Lung microvascular endothelial cell (primary cell): ENCODE measurements at places on chromosomes 1 and 21.

DNA sequence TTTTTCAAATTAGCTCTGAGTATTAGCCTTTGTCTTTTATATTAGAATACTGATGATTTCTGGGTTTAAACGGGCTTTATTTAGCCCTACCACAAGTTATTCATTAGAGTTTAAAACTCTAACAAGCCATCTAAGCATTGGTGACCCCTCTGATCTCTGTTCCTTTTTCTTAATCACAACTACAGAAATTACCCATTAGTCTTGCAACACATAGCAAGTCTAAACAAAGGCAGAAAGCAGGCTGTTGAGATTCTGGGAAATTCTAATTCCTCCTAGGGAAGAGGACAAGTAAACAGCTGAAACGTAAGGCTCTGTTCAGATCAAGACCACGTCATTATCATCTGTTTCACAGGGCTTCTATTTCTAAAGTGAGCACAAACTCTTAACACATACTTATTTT is 491.2 kb upstream of the ZRANB2 start:
- DNase-seq: no peak

DNA sequence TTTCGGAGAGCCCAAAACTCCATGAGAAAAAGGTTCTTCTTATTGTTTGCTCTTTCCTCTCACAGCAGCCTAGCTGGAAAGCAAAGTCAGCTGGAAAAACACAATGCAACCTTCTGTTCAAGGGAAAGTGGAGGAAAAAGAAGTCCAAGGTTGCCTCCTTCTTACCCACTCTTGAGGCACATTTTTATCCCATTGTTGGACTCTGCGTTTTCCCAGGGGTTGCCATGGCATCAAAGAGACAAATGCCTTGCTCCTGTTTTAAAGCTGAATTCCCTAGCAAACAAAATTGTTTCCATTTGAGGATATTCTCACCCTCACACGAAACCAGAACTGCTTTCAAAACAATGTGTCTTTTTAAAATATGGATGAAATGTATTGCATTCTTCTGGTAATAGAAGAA is 45.1 kb upstream of the PALMD start:
- DNase-seq: peak; percentile 53

DNA sequence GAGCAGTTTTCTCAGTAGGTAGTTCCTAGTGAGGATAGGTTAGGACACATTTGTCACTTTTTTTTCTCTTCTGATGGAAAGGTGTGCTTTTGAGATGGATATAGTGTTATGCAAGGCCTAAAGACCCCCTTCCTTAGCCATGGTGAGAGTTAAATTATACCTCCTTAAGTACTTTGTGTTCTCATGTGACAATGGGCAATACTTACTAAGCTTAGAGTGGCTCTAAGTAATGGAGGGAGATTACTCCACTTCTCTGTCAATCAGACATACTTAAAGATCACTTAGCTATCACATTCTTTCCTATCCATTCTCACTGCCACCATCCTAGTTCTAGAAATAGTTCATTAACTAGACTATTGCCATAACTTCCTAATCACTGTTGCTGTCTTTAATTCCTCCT is 265.6 kb downstream of the PBX1 start:
- DNase-seq: no peak

- DNase-seq: no peak
These were observed 77.2 kb downstream of the IVNS1ABP start for GRCh38 chr1:185239861-185240260.

- no peak for DNase-seq
These were observed at the start of gene ITGB2 for GRCh38 chr21:44920694-44921604. TSS of gene ITGB2 (minus strand) at chr21:44920899. CDS start at chr21:44910782, 10,117 bp downstream.

DNA sequence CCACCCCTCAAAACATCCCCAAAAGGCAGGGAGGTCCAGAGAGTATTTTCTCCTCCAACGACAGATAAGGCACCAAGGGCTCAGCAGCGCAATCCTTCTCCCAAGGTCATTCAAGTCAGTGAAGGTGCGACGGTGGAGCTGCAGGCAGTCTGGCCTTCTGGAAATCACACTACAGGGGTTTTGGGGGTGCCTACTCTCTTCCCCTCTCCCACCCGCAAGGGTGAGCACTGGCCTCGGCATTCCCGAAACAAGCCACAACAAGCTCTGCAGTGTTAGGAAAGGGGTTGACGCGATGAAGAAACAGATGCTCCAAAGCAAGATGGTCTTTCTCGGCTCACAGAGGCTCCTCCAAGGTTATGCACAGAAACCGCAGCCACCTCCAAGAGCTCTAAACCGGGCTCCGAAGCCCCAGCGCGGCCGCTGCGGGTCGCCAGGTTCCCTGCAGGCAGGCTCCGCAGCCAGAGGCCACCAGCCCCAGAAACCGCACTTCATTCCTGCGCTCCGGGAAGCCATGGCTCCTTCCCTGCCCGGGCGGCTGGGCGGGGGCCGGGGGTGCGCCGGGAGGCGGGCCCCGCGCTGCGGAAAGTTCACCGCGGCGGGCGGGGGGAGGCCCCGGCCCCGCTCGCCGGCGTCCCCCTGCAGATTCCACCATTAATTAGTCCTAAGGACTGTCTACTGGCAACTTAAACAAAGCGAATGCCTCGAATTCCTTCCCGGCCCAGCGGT is 1.1 kb downstream of the LUZP1 start:
- peak; percentile 27 for DNase-seq

GRCh38 chr1:176876966-176877515 is 287.5 kb downstream of the ASTN1 start:
- no peak for DNase-seq
